ENCODE measurements at places on chromosomes 1 and 21.

GRCh38 chr1:98355656-98356383 is 305.7 kb upstream of the SNX7 start:
- H3K27me3 ChIP-seq = no peaks in the 10 kb centered on the region
- H3K4me1 ChIP-seq = no peaks in the 10 kb centered on the region
- no peaks in the 10 kb centered on the region for H3K36me3 ChIP-seq

DNA sequence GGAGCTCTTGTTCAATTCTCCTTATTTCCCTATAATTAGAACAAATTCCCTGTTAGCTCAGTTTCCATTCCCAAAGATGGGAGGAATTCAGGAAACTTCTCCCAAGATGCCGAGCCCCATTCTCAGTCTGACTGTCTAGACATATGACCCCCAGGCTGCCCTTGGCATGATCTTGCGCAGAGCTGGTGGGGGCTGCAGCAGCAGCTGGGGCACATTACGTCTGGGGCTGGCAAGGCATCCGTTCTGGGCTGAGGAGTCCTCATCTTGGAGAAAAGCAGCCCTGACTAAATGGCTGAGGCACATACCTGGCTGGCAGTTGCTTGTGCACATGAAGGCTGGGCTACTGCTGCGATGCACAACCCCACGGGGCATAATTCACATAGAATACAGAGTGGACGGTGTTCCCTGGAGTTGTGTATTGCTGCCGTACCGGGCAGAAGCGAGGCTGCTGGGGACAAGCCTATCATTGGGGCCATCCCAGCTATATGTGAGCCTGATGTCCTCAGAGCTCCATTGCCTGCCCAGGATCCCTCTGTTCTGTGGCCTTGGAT is 36.4 kb upstream of the TRABD2B start:
- no peaks in the 10 kb centered on the region for H3K36me3 ChIP-seq
- H3K27me3 ChIP-seq = no peaks in the 10 kb centered on the region
- no peak for DNase-seq
- H3K4me1 ChIP-seq = peaks cover 3% of the 10 kb centered on the region

DNA sequence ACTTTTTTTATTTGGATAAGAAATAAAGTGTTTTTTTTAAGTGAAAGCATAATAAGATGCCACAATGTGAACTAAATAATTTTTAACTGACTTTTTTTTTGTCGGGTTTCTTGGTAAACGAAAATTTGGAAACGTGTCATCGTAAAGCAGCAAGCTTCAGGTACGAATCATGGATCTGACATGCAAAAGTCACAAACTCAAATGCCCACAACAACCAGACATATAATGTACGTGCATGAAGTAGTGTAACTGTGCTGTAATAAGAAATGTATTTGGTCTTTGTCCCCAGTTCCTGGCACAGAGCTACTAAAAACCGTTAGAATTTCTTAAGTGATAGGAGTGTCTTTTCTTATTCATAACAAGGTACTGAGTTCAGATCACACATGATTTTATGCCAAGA is 44.3 kb upstream of the LRRC7 start:
- no peaks in the 10 kb centered on the region for H3K27me3 ChIP-seq
- H3K4me1 ChIP-seq = no peaks in the 10 kb centered on the region
- no peak overlapping the region for H3K27ac ChIP-seq
- no peak for DNase-seq
- H3K4me3 ChIP-seq = no peak overlapping the region

GRCh38 chr1:87356591-87356990 is 27.9 kb downstream of the LMO4 start:
- DNase-seq = no peak
- no peaks in the 10 kb centered on the region for H3K36me3 ChIP-seq
- H3K27me3 ChIP-seq = no peaks in the 10 kb centered on the region
- no peak overlapping the region for H3K27ac ChIP-seq

DNA sequence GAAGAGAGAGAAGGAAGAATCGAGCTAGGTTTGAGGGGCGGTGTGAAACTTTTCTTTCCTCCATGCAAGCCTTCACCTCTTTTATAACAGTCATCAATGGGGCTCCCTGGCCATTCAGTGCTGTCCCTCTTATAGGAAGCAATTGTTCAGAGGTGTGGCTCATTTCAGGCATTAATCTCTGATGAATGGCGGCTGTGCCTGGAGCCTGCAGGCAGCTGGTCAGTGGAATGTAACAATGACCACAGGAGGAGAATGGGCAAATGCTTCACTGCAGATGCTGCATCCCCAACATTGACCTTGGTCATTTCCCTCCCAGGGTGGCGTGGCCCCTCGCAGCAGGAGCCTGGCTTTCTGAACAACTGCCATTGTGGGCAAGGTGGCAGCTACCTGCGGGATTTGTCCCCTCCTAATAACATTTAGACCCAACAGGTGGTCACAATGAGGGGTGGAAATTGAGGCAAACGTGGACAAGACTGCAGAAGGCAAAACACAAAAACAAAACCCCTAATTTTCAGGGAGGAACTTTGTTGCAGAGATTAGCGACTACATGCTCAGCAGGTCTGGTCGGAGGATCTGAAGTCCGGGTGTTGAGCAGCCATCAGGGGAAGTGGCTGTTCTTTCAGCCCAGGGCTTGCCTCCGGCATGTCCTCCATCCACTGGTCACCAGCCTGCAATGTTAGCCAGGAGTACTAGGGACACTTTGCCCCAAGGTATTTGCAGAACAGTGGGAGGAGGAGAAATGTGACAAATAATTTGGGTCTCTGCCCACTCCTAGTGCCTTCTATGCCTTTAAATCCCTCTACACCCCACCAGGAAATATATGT is 97.3 kb upstream of the PAXBP1 start:
- no peaks in the 10 kb centered on the region for H3K36me3 ChIP-seq
- no peaks in the 10 kb centered on the region for H3K27me3 ChIP-seq
- H3K4me1 ChIP-seq = no peaks in the 10 kb centered on the region
- H3K27ac ChIP-seq = no peak overlapping the region
- DNase-seq = no peak

- H3K36me3 ChIP-seq = peaks cover 2% of the 10 kb centered on the region
- no peaks in the 10 kb centered on the region for H3K27me3 ChIP-seq
- no peaks in the 10 kb centered on the region for H3K4me1 ChIP-seq
- no peak for DNase-seq
- no peak overlapping the region for H3K4me3 ChIP-seq
- no peak overlapping the region for H3K27ac ChIP-seq
Measured at GRCh38 chr1:211939876-211940468, 95.4 kb downstream of the INTS7 start.

- no peak for DNase-seq
- no peak overlapping the region for H3K27ac ChIP-seq
- peaks cover 9% of the 10 kb centered on the region for H3K4me1 ChIP-seq
- no peaks in the 10 kb centered on the region for H3K27me3 ChIP-seq
- no peak overlapping the region for H3K4me3 ChIP-seq
Measured at GRCh38 chr1:31708324-31708723, 4.5 kb upstream of the COL16A1 start.

GRCh38 chr1:31522556-31522845 is 53.8 kb upstream of the TINAGL1 start:
- no peak for DNase-seq
- no peak overlapping the region for H3K27ac ChIP-seq
- H3K27me3 ChIP-seq = no peaks in the 10 kb centered on the region
- no peak overlapping the region for H3K4me3 ChIP-seq
